Activated naive CD4-positive, alpha-beta T cell (primary cell): ENCODE measurements at places on chromosomes 2 and 18.

- DNase-seq = no peak
Measured at GRCh38 chr2:72579591-72580180, 246.1 kb downstream of the EXOC6B start.

DNA sequence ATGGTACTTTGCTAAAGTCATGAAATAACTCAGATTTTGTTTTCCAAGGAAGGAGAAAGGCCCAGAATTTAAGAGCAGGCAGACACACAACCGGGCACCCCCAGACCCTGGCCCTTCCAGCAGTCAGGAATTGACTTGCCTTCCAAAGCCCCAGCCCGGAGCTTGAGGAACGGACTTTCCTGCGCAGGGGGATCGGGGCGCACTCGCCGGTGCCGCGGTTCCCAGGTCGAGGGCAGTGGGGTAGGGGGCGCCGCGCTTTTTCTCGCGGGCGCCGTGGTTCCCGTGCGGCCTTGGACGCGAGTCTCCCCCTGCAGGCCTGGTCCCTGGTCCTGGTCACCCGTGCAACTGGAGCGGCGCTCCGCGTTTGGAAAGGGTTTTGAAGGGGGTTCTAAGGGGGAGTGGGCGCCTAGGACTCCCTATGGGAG is 1.2 kb downstream of the ZNF236 start:
- DNase-seq = no peak

DNA sequence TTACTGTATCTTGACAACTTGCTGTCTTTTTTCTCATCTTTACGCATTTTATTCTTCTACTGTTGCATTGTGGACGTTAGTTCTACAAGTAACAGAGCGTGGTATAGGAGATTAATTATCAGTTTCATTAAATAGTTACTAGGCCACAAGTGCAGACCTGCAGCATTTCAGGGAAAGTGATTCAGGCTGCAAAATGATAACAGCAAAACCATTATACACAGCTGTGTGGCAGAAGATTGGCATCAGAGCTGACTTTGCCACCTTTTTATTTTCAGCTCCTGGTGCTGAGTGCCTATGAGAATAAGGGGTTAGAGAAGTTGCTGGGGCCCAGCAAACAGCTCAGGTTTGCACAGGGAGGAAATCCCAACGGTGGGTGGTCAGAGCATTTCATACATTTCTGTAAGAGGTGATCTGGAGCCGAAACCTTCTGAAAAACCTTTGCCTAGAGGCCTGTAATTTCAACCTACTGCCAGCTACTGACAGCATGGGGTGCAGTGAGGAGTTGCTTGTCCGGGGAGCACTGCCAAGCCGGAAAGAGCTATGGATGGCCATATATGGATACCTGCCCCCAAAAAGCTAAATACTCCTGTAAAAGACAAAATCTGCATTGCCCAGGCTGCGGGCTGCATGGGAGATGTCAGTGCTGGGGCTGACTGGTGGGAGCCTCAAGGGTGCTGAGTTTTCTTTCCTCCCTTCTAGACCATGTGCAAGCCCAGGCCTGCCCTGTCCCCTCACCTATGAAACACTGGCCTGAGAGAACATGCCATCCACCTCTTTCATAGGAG is 2.7 kb upstream of the CCBE1 start:
- no peak for DNase-seq

DNA sequence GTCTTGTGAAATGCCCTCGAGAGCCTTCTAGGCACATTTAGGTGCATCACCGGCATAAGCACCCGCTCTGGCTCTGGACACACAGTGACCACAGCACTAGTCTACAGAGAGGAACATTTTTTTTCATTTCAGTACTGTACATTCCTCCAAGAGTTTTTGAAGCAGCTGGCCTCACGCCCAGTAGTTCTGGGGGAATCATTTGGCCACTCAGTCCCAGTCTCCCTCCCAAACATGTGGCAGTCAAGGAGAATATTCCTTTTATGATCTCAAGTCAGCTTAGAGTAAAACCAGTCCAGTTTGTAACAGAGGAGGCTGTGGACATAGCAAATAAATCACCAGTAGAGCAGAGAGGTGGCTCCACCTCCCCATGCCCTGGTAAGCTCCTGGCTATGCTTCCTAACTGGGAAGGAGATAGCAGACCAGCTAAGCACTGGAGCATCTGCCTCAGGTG is 48.1 kb downstream of the KCNE4 start:
- no peak for DNase-seq

GRCh38 chr2:223697892-223698645 is 95.9 kb upstream of the SCG2 start:
- DNase-seq = no peak

DNA sequence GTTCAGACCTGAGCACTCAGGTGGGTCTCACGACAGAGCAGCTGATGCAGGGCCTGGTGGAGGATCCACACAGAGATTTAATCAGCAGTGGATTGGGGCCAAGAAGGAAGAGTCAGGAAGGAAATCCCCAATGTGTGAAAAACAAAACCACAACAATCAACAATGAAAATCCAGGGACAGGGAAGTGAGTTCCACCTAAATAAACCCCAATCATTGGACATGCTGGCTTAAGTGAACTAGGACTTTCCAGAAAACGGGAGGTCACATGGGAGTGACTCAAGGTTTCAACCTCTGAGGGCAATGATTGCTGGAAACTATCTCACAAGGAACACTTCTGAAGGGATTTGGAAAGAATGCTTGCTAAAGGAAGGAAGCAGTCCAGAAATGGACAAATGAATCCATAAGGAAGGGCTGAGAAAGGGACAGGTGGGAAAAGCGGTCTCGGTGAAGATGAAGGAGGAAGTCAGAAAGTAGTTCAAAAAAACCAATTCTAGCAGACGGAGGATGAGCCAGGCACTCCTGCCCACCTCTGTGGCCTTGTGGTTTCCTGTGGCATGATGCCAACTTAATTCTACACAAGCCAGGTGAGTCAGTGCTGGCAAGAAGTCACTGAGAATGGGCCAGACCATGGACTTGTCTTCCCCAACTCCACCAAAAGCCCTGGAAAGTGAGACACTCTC is 15.4 kb upstream of the XDH start:
- DNase-seq = no peak

GRCh38 chr18:3513481-3513880 is 63.5 kb downstream of the TGIF1 start:
- DNase-seq = no peak

DNA sequence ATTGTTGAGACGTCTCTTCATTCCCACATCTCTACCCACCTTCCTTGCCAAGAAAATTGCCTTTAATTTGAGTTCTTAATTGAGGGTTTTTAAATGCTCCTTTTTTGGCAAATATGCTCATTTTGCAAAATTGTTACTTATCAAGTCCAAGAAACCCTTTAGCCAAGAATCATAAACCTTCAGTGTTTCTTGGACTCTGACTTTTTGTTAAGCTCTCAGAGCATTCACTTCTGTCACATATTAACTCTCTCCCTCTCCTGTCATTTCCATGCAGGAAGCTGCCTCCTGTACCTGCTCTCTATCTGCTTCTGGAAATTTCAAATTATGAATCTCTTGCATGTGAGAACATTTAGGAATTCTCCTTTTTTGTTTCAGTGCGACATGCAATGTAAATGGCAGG is 100.0 kb upstream of the PIEZO2 start:
- DNase-seq = no peak
